ENCODE measurements at places on chromosomes 6 and 20.

DNA sequence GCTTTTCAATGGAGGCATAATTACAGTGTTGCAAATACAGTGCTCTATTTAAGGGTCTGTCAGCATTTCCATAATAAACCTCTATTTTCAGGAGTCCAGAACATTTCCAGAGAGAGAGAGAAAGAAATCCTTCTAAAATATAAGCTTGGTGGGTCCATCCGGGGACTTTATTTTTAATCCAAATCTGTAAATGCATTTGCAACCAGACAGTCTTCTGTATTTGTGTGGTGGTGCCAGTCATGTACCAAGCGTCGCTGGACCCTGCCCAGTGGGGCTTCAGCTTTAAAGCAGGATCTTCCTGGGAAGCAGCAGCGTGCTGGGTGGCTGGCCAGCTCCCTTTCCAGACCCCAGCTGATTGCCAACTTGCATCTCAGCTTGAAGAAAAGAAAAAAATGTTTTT is 256.5 kb upstream of the SUPT3H start:
- DNase-seq, result no peak

GRCh38 chr6:6749702-6750491 is 161.4 kb downstream of the LY86 start:
- DNase-seq, result peak; percentile 90

DNA sequence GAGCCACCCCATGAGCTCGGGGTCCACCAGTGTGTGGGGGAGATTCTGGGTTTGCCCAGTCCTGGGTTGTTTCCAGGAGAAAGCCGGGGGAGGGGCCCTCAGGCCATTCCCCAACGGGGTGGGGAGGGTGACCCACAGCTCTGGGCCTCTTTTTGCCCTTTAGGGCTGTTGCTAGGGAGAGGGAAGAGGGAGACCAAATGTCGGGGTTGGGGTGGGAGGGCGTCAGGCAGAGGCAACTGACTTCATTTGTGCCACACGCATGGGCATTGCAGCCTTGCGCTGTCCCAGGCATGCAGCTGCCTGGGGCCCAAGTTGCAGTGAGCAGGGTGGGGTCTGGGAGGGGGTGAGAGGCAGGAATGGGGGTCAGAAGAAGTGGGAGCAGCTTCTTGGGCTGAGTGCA is 1.9 kb upstream of the CUL9 start:
- DNase-seq, result no peak

DNA sequence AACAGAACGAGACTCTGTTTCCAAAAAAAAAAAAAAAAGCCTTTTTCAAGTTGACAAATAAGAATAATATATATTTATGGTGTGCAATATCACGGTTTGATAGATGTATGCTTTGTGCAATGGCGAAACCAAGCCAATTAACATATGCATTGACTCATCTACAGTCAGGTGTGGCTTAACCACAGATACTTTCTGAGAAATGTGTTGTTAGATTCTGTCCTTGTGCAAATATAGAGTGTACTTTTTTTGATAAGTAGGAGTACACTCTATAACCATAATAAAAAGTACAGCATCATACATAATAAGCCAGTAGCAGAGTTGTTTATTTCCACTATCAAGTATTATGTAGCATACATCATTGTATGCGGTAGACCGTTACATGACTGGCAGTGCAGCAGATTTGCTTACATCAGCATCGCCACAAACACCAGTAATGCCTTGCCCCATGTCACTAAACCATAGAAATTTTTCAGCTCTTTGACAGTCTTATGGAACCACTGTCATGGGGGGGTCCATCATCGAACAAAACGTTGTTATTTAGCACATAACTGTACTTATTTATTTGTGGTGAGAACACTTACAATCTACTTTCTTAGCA is 59.2 kb downstream of the TMEM170B start:
- no peak for DNase-seq

DNA sequence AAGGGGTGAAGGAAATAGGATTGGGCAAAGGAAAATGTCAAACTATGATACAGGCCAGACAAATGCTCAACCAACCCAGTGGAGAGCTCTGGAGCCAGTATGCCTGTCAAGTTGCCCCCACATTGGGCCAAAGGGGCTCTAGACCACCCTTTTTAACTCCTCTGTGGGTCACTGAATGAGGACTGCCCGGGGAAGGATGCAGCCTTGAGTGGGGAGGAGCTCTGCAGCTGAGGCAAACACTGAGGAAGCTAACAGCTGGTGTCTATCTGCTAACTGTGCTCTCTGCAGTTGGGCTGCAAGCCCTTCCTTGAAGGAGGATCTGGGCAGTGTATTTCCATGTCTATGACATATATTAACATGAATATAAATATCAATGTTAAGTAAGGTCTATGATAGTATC is 98.4 kb upstream of the PRSS16 start:
- DNase-seq, result no peak

DNA sequence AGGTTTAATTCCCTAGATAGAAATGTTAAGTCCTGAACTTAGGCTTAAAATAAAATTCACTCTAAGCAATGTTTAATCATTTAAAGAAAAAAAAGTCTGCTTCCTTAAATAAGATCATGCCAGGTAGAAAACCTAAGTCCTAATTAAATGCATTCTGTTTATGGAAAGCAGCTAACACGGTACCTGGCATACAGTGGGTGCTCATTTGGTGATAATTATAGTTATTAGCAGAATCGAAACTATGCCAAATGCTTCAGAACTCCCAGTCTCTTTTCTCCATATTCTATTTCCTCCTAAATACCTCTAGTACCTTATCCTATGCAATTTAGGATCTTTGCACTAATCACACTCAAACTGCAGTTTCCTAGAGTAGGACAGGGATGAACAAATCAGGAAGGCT is 331.8 kb downstream of the EPHA7 start:
- DNase-seq, result no peak

DNA sequence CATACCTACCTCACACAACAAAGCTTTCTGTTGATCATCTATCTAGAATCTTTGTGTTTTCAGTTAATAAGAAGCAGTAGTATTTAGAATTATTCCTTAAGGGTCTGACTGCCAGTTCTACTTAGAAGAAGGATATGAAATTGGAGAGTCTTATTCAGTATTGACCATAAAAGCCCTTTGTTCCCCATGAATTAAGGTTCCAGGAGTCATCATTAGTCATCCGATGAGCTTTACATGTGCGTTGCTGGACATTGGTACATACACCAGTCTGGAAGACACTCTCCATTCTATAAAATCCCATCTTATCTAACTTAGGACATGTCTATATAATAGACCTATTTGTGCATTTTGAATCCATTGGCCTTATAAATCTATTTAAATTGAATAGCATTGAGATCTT is 34.4 kb upstream of the RNF217 start:
- peak; percentile 37 for DNase-seq

GRCh38 chr20:1122388-1123315 is 4.2 kb downstream of the PSMF1 start:
- peak; percentile 61 for DNase-seq

GRCh38 chr20:59613861-59614260 is 9.5 kb downstream of the PHACTR3 start:
- no peak for DNase-seq

DNA sequence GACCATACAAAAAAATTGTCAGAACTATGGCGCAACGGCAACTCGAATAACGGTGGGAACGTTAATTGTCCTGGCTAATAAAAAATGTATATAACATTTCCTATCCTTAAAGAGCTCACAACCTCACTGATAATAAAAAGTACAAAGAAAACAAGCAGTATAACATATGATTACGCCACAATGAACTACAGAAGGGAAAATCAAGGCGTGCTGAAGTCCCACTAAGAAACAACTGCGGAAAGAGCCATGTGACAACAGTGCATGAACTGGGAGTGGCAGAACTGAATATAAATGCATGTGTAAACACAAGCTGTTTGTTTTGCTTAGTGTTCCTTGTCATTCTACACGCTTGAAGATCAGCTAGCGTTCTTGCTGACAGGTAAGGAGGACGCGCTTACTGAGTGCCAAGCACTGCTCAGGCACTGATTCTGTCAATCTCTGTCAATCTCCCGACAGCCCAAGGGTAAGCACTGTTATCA is 466 bp upstream of the PSMB1 start:
- peak; percentile 60 for DNase-seq

GRCh38 chr6:89387516-89388201 is 24.4 kb downstream of the RRAGD start:
- no peak for DNase-seq

DNA sequence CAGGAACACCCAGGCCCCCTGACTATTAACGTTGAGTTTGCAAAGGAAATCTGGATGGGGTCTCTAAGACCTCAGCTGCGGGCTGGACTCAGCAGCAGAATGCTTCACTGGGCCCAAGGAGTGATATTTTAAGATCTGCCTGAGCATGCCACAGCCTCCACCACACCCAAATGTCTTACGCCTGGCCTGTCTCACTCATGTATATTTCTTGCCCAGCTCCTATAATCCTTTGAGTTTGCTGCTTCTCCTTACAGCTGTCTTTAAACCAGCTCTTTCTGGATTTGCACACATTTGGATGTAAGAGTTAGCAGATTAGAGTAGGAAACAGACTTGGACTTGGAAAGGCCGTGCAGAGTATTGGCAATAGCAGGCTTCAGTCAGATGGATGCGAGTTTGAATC is 16.4 kb downstream of the CASS4 start:
- DNase-seq, result no peak

DNA sequence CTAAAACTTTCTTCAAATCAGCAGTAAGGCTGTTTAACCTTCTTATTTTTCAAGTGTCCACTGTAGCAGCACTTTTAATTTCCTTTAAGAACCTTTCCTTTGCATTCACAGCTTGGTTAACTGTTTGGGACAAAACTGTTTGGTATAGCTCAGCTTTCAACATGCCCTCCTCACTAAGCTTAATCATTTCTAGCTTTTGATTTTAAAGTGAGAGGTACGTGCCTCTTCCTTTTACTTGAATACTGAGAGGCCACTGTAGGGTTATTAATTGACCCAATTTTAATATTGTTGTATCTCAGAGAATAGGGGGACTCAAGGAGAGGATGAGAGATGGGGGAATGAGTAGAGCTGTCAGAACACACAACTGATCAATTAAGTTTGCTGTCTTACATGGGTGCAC is 129.5 kb upstream of the MMS22L start:
- no peak for DNase-seq
